ENCODE measurements at places on chromosomes 12 and 14. TPM values are rescaled to one million over a fixed set of nuclear protein-coding genes. Genes with fewer than 3 reads are reported as not detected.

CLEC4A gene
- 1.0 TPM for total RNA-seq

ITGA7 gene
- 465 TPM for total RNA-seq

RNASE7 gene
- total RNA-seq, result not detected

KCNMB4 gene
- 4.5 TPM for total RNA-seq

POTEG gene
- total RNA-seq, result not detected

CATSPERB gene
- 2.8 TPM for total RNA-seq

SCYL2 gene
- 28.2 TPM for total RNA-seq

HOXC4 gene
- total RNA-seq, result 0.33 TPM

DBX2 gene
- total RNA-seq, result 0.11 TPM

DCP1B gene
- 3.5 TPM for total RNA-seq

GPR65 gene
- 2.5 TPM for total RNA-seq

LRP1-AS gene
- not detected for total RNA-seq

DNA sequence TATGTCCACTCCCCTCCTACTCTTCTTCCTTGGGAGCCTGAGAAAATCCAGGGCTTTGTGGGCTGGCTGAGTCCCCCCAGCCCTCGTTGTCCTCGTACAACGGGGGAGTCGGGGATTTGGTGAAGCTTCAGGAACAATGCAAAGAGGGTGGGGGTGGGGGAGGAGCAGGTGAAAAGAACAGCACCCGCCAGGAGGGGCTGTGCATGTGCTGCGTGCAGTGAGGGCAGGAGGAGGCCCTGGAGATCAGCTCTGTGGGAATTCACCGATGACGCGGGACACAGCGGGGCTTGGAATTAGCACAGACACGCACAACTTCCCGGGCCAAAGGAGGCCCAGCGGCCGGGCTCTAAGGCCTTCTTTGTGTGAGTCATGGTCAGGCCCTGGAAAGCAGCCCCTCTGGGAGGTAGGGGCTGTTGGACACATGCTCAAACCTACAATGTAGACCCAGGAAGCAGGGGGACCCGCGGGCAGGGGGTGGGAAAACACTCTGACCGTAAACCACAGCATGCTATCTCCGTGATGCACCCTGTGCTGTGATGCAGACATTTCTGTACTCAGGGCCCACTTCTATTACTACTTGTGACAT, 32.8 kb downstream of the RBM19 start:
- peak; percentile 64 for DNase-seq

- no peak for DNase-seq
Observed at GRCh38 chr12:8678661-8679111, 16.1 kb upstream of the MFAP5 start.

- DNase-seq, result no peak
Observed at GRCh38 chr14:20956376-20956976, 1.2 kb downstream of the RNASE2 start.

DNA sequence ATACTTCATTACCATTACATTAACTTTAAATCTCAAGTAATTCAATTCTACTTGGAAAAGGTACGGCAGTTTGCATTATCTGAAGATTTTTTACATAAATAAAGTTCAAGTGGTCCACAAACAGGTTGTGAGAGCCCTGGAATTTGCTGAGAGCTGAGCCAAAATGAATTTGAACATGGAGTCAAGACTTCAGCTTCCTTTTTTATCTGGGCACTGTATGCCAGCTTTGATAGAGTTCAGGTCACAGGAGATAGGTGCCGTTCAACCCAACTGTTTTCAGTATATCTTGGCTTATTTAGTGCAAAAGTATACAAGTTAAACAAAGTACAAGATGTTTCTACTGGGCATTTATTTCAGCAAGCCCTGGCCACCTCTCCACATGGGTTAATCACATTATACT, 28.8 kb downstream of the HNRNPC start:
- no peak for DNase-seq

GRCh38 chr12:109737126-109737525, 23.5 kb downstream of the FAM222A start:
- DNase-seq, result peak; percentile 4

- no peak for DNase-seq
Observed at GRCh38 chr12:52819731-52820510, 6.0 kb upstream of the KRT4 start.

GRCh38 chr12:59182658-59183455, 262.6 kb upstream of the LRIG3 start:
- DNase-seq, result no peak

- no peak for DNase-seq
Observed at GRCh38 chr14:64265222-64265621, 28.9 kb downstream of the ESR2 start.

- no peak for DNase-seq
Observed at GRCh38 chr12:107780298-107780697, 5.8 kb downstream of the ASCL4 start.

GRCh38 chr14:99166506-99166905, 105.5 kb downstream of the BCL11B start:
- DNase-seq, result no peak

DNA sequence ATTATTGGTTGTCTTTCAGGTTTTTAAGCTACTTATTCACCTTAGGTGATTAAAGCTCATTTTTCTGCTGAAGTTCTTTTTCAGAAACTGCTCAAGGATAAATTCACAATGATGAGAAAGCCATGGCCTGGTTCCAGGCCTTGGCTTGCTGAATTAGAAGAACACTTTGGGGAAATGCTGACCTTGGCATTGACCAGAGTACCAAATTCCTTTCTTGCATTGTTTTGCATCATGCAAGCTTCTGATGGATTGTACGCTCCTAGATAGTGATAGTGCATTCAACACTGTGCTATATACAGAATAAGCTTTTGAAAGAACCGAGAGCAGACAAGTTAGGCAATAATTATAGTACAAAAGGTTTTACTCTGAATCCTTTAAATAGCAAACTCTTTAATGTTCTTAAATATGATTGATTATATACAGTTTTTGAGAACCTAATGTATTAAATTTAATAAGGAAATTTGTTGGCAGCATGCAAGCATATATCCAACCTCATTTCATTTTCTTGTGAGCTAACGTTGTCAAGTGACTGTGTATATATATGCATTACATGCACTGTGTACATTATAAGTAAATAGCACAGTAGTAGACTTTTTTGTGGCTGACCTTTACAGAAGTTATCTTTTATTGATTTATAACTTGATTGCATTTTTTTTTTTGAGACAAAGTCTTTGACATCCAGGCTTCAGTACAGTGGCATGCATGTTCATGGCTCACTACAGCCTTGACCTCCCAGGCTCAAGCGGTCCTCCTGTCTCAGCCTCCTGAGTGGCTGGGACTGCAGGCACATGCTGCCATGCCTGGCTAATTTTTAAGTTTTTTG, 99.2 kb downstream of the DIP2B start:
- no peak for DNase-seq

DNA sequence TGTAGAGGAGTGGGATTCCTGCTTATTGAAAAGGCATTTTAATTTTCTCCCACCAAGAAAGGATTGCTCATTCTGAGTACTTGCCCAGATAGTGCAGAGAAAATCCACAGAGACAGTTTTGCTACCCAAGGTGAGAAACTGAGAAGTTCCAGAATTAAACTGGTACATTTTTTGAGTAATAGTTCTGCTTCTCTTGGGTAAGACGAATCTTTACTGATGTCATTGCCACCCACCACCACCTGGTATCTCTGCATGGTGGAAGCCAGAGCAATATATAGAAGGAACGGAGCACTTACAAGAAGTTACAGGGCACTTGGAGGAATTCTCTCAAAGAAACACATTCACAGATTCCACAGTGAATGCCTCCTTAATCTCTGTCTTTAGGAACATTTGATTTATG, 20.7 kb upstream of the FRMD6 start:
- no peak for DNase-seq

GRCh38 chr12:59593761-59594160, 2.1 kb upstream of the SLC16A7 start:
- DNase-seq, result no peak

GRCh38 chr14:96398921-96399320, 7.0 kb downstream of the AK7 start:
- DNase-seq, result no peak
